Stimulated activated CD4-positive, alpha-beta T cell treated with anti-CD3 and anti-CD28 coated beads, Interleukin-2, amount 100 ng/mL, for 4 hours (primary cell): ENCODE measurements at places on chromosomes 4 and X.
A peak's percentile ranks its signal among the peaks of the same experiment; 100 is the strongest.

DNA sequence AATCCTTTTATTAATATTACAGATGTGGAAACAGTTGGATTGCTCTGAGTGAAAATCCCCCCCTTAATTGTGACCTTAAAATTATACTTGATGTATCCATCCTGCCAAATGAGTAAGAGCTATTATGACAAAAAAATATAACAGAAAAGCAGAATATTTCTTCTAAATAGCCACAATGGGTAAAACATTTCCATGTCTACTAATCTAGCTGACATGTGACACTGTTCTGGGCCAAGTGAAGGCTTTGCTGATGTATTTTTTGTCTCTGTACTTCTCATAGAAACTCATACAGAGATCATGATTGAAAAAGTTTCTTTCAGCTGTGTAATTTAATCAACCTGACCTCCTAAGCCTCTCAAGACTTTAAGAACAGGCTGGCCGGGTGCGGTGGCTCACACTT, 569.1 kb upstream of the ZFP42 start:
- DNase-seq: no peak

DNA sequence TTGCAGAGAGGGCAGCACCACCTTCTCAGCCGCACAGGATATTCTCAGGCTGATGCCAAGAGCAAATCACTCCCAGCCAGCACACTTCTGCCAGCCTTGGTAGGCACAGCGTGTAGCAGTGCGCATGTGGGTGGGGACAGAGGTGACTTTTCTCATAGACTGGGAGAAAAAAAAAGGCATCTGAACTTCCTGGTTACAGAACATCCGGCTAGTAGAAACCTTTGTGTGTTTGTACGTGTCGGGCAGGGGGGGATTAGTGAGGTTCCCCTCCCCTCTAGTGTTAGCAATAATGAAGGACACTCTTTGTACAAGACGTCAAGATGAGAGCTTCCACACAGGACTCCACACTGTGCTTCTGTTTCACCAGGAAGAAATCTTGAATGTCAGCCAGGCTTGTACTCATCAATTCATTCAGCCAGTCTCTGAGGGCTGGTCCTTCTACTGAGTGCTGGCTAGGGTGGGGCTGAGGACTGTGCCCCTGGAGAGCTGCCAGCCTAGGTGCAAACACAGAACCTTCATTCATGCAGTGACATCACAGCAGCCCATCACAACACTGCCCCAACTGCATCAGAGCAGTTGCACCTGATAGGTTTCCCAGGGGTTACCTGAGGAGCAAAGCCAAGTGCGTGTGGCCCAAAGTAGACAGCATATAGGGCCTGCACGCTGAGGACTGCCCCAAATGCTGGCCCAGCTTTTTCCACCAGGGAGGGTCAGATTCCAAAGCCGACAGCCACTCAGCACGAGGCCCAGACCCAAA, 34.7 kb downstream of the SLC25A5 start:
- no peak for DNase-seq

GRCh38 chr4:113457886-113458285, 303.7 kb downstream of the CAMK2D start:
- no peak for DNase-seq

GRCh38 chrX:30865612-30866011, 23.4 kb downstream of the TAB3 start:
- DNase-seq: no peak

- no peak for DNase-seq
These were observed 64.1 kb upstream of the NKX1-1 start for GRCh38 chr4:1470393-1470670.

- DNase-seq: no peak
These were observed 14.9 kb downstream of the MSANTD1 start for GRCh38 chr4:3263876-3264193.

DNA sequence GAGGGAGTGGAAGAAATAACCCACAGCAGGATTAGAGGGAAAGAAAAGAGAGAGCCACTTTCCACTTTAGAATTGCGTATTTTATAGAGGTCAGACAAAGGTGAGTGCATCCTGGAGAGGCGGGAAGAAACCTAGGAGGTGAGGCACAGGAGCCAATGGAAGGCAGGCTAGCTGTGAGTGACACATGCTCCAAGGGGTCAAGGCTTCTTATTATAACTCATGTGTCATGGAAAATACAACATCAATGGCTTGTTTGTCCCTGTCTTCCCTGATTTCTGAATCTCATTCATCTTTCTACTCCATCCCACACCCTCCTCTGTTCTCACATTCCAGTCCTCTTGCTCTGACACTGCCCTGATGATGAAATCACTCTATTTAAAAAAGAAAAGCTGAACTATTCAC, 14.4 kb downstream of the ANXA3 start:
- no peak for DNase-seq

DNA sequence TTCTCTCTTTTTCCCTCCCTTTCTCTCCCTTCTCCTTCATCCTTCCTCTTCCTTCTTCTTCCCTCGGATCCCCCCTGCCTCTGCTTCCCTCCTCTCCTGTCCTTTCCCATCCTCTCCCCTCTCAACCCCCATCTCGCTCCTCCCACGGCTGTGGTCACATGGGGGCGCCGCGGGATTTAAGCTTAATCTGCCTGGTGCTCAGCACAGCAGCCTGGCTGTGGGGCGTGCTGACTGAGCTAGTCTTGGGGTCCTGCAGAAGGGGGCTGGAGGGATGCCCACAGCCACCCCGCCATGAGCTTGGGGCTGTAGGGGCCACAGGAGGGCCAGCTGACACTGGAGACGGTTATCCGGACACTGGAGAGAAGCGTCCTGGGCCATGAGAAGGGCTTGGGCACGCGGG, 10.7 kb downstream of the SMIM10L2A start:
- DNase-seq: no peak

- DNase-seq: no peak
These were observed 57.0 kb upstream of the MAP9 start for GRCh38 chr4:155433636-155434360.

GRCh38 chrX:110671068-110671803, 124.4 kb downstream of the CHRDL1 start:
- DNase-seq: no peak

DNA sequence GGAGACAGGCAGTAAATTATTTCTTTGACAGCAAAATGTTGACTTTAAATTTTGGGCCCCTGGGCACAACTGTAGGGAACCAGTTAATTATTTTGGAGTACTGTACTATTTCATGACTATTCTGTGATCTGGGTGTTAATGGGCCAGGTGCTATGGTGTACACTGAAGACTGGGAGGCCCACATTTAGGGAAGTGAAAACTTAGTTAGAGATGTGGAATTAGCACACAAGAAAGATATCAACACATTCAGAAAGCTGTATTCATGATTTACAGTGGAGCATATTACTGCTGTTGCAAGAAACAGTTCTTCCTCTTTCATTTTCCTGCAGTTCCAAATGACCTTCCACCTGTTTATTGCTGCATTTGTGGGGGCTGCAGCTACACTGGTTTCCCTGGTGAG, 12.4 kb downstream of the PLP1 start:
- no peak for DNase-seq

DNA sequence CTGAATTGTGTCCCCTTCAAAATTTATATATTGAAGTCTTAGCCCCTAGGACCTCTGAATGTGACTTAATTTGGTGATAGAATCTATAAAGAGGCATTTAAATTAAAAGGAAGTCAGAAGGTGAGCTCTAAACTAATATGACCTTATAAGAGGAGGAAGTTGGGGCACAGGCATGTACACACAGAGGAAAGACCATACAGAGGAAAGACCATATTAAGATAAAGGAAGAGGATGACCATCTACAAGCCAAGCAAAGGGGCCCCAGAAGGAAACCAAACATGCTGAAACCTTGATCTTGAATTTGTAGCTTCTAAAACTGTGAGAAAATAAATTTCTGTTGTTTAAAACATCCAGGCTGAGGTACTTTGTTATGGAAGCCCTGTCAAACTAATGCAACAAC, 26.9 kb upstream of the CYBB start:
- no peak for DNase-seq

- DNase-seq: no peak
These were observed 55.8 kb downstream of the C4orf50 start for GRCh38 chr4:5962416-5962815.

GRCh38 chrX:50718776-50719175, 95.2 kb downstream of the SHROOM4 start:
- DNase-seq: no peak

DNA sequence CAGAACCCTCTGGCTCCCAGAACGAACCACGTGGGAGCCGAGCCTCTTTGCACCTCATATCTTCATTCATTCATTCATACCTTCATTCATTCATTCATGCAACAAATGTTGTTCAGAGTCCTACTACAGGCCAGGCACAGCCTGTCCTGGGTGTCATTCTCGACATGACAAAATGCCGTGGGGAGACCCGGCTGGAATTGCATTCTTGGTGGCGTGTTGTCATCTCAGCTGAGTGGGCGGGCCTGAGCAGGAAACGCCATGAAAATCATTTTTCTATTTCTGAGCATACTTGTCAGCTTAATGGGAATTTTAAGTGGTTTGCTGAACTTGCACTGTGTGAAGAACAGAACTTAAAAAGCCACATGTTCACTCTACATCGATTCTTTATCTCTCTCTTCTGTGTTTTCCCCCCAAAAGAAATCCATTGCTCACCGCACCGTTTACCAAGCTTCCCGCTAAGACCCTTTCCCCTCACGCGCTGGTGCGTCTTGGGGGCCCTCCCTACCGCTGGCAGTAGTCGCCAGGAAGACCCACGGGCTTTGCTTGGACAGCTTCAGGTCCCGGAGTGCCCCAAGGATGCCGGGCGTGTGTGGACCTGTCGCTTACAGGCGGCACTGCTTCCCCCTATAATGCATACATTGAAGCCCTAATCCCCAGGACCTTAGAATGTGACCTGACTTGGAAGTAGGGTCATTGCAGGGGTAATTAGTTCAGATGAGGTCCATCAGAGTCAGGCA, 41.6 kb upstream of the HMX1 start:
- DNase-seq: no peak

DNA sequence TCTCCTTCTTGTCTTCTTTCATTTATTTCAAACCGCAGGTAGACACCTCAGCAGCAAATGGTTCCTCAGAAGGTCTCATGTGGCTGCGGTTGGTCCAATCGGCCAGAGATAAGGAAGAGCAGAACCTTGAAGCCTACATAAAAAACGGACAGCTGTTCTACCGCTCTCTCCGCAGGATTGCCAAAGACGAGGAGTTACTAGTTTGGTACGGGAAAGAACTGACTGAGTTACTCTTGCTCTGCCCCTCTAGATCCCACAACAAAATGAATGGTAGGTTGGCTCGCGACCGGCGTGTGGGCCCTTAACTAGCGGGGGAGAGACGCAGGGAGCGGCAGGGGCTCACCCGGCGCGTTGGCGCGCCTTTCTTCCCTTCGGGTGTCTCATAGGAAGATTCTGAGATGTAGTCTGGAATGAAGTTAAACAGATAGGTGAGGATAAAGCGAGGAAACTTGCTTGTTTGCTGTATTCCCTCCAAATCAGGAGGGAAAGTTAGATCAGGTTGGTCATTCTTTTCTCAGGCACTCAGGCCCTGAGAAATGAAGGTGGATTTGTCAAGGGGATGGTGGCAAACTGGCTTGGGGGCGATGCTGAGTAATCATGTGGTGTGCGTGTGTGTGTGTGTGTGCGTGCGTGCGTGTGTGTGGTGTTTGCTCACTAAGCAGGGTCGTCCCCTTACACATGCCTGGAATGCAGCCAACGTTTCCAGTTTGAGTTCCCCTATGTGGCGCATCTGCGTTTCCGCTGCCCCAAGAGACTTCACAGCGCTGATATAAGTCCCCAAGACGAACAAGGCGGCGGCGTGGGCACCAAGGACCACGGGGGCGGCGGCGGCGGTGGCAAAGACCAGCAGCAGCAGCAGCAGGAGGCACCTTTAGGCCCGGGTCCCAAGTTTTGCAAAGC, 4.2 kb downstream of the PRDM8 start:
- DNase-seq: peak; percentile 66

- no peak for DNase-seq
These were observed 28.4 kb downstream of the GUCY1B1 start for GRCh38 chr4:155787113-155787710.

DNA sequence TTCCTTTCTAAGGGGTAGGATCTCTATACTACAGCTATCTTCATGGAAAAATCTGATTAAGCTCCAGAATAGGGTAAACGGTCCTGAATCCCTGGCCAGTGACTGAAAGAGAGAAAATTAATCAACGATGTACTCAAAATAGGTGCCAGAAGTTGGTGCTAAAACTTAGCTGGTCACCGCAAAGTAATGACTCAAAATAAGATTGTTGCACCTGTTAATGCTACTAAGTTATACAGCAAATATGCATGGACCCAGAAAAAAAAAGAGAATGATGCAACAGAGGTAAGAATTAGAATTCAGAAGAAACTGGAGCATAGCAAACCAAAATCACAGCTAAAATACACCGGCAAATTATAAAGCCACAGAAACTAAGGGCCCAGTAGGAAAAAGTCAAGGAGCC, 239.7 kb upstream of the FAM241A start:
- DNase-seq: no peak

GRCh38 chr4:156931267-156931666, 40.3 kb downstream of the PDGFC start:
- DNase-seq: no peak

- DNase-seq: no peak
These were observed 46.7 kb upstream of the IL2 start for GRCh38 chr4:122503214-122503613.

- no peak for DNase-seq
These were observed 151.7 kb upstream of the RPS6KA6 start for GRCh38 chrX:84339507-84340364.

GRCh38 chr4:42965326-42965725, 72.8 kb downstream of the GRXCR1 start:
- no peak for DNase-seq

DNA sequence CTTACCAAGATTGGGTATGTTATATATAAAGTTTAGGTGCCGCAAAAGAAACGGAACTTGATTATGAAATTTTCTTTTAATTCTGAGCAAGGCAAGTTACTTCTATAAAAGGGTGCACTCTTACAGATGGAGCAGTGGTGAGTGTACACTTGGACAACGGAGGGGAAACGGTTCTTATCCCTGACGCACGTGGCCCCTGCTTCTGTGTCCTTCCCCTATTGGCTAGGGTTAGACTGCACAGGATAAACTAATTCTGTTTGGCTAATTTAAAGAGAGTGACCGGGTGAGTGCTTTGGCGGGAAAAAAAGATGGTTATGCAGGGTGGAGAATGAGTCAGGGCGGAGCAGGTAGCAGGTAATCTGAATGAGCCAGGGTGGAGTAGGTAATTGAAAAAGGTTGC, 149.5 kb downstream of the GC start:
- DNase-seq: no peak

DNA sequence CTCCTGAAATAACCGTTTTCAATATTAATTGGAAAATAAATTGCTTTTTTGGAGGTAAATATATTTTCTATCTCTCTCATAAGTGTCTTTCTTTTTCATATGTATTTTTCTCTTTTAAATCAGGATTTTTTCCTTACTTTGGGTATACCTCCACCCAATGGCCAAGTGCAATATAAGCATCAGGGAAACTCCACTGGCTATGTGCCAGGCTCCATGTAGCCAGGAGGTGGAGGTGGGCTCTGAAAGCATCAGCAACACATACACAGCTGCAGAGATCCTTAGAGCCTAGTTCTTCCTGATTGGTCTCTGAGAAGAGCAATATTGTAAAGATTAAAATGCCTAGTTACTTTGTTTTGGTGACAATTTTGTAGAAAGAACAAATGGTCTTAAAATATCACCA, 3.4 kb downstream of the GABRA2 start:
- no peak for DNase-seq
